Stimulated activated CD4-positive, alpha-beta T cell treated with anti-CD3 and anti-CD28 coated beads, Interleukin-1b, Interleukin-23, amount 100 ng/mL, for 24 hours (primary cell): ENCODE measurements at places on chromosomes 16 and 17.

DNA sequence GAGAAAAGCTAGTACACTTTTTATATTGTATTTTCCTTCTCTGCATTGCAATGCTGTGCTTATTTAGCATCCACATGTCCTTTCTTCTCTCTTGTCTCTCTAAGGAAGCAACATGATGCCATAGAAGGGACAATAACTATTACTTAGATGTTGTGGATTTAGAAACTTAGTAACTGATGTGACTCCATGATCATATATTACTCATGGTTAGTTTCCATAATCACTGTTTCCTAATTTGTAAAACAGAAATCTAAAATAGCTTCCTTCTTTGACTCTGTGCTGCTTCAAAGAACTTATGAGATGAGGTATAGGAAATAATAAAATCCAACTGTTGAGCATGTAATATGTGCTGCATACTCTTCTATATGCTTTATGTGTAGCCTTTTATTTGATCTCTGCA lies 6.6 kb upstream of the ABCA5 start:
- DNase-seq = no peak

DNA sequence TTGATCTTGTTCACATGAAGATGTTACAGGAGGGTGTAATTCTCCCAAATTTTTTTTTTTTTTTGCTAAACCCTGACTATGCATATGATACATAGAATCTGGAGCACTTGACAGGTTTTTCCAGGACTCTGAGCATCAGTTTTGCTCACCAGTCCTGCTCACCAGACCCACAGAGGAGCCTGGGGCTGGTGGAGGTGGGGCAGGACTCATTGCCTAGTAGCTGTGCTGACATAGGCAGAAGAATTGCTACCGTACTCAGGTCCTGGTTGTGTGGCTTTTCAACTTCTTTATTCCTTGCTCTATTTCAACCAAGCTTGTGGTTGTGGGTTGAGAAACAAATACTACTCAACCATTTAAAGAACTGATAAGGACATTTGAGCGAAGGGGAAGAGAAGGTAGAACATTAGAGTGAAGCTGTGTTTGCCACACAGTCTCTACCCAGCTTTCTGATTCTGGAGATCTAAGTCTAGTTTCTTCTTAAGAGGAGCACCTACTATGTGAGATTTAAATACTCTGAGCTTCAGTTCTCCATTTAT lies 212.4 kb downstream of the UTP18 start:
- DNase-seq = no peak

DNA sequence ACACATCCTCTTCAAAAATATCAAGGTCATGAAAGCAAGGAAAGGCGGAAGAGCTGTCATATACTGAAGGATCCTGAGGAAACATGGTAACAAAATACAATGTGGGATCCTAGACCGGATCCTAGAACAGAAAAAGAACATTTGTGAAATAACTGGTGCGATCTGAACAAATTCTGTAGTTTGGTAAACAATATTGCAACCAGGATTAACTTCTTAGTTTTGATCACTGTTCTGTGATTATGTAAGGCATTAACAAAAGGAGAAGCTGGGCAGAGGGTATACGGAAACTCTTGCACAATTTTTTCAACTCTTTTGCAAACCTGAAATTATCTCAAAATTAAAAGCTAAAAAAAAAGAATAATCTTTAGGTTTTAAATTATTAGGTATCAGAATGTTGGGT lies 109.7 kb downstream of the TRIM37 start:
- DNase-seq = no peak

- no peak for DNase-seq
Observed at GRCh38 chr17:16929035-16929680, 42.8 kb downstream of the TNFRSF13B start.

DNA sequence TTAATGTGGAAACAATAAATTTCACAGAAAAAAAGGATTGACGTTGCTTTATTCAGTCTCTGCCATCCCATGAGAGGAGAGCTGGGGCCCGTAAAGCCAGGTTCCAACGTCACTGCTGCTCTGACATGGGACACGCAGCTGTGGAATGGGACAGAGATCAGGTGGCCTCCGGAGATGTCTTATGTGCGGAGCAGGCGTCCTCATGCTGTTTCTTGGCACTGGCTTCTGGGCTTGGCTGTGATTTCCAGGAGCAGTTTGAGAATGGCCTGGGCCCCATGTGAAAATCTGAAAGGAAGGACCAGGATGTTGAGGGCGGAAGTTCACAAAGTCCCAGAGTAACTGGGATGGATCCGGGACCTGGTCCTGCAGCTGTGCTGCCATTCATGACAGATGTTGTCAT lies 32.4 kb downstream of the NDEL1 start:
- no peak for DNase-seq

DNA sequence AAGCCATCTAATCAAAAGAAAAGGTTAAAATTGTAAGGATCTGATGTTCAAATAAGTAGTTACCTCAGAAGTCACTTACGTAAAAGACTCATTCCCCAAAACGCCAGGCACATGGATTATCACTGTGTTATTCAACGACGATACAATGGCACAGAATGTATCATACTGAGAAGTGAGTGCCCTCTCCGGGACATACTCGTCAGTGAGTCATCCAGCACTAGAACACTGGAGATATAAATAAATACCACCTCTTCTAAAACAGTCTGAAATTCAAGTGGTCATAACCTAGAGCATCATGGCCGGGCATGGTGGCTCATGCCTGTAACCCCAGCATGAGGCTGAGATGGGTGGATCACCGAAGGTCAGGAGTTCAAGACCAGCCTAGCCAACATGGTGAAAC lies 24.9 kb downstream of the USP31 start:
- DNase-seq = no peak

GRCh38 chr16:79229361-79229760 lies 371.2 kb downstream of the MAF start:
- DNase-seq = no peak
